ENCODE measurements at places on chromosomes 2 and 18. TPM values are rescaled to one million over a fixed set of nuclear protein-coding genes. Genes with fewer than 3 reads are reported as not detected.

GRCh38 chr18:42977982-42978637 is 137.4 kb downstream of the RIT2 start:
- DNase-seq: no peak
- no peaks in the 10 kb centered on the region for H3K4me1 ChIP-seq
- no peak overlapping the region for H3K4me3 ChIP-seq
- H3K27ac ChIP-seq: no peak overlapping the region

- H3K36me3 ChIP-seq: no peaks in the 10 kb centered on the region
- no peaks in the 10 kb centered on the region for H3K27me3 ChIP-seq
- peaks cover 18% of the 10 kb centered on the region for H3K4me1 ChIP-seq
- no peak overlapping the region for H3K4me3 ChIP-seq
- no peak for DNase-seq
These were observed 11.9 kb upstream of the OXER1 start for GRCh38 chr2:42775810-42776209.

The RGPD5 gene
- 184 TPM for total RNA-seq

DNA sequence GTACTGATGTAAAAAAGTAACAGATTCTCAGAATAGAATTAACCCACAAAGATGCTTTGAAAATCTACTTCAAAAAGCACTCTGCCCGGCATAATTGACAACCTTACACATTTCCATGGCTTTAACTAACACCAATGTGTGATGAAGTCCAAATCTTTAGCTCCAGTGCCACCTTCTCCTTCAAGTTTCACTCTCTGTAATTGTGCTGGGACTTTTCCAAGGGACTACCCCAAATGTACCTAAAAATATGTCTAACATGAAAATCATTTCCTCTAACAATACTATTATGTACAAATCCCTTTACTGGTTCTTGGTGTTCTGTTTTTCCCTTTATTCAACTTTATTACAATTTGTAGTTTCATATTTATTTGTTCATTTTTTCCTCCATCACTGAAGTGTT is 20.6 kb upstream of the UBE2E3 start:
- no peak overlapping the region for H3K27ac ChIP-seq
- no peak overlapping the region for H3K4me3 ChIP-seq

GRCh38 chr2:182447863-182448262 is 21.0 kb upstream of the PDE1A start:
- no peak overlapping the region for H3K4me3 ChIP-seq
- no peaks in the 10 kb centered on the region for H3K27me3 ChIP-seq
- no peak for DNase-seq
- H3K4me1 ChIP-seq: no peaks in the 10 kb centered on the region
- H3K36me3 ChIP-seq: no peaks in the 10 kb centered on the region

The FIGN gene
- total RNA-seq: 0.16 TPM

DNA sequence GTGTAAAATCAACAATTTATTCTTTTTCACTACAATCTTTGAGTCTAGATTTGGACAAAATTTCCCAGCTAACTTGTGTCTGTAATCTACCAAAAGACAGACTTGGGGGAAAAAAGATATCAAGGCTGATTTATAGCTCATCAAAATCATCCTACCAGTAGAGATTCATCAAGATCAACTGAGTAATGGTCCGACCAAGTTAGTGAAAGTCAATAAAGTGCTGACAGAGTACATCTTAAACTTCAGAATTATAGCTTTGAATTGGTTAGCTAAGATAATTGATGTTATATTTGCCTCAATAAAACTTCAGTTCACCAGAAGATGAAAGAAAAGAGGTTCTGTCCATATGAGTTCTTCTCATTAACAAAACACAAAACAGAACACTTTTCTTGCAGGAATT is 207.1 kb upstream of the KYNU start:
- no peak overlapping the region for H3K4me3 ChIP-seq
- no peak for DNase-seq
- no peaks in the 10 kb centered on the region for H3K27me3 ChIP-seq
- H3K27ac ChIP-seq: no peak overlapping the region
- H3K36me3 ChIP-seq: no peaks in the 10 kb centered on the region

DNA sequence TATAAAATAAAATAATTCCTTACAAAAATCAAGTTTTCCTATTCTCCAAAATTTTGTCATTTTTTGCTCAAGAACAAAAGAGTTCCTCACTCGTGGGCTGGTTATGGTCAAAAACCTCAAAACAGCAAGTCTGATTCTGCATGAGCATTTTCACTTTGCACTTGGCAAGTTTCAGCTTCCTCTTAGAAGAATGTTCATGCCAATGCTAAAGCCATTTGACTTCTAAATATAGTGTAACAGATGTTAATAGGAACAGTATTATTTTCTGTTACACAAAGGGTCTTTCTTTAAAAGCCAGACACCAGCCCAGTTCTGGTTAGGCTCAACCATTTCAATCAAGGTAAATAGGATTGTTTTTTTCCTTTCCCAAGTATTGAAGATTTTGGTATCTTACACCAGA is 261.3 kb upstream of the CCDC68 start:
- DNase-seq: no peak
- H3K27me3 ChIP-seq: no peaks in the 10 kb centered on the region
- H3K4me3 ChIP-seq: no peak overlapping the region
- no peak overlapping the region for H3K27ac ChIP-seq

- no peaks in the 10 kb centered on the region for H3K36me3 ChIP-seq
- H3K27me3 ChIP-seq: no peaks in the 10 kb centered on the region
These were observed 54.6 kb downstream of the GREB1 start for GRCh38 chr2:11588228-11589110.

DNA sequence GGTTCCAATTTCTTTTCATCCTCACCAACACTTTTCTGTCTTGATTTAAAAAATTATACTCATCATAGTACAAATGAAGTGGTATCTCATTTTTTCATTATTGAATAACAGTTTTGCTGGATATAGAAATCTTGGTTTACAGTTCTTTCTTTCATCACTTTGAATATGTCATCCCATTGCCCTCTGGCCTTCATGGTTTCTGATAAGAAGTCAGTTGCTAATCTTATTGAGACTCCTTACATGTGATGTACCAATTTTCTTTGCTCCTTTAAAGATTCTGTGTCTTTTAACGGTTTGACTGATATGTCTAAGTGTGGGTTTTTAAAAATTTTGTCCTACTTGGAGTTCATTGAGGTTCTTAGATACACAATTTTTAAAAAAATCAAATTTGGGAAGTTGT is 35.0 kb downstream of the SLC3A1 start:
- no peaks in the 10 kb centered on the region for H3K36me3 ChIP-seq
- no peaks in the 10 kb centered on the region for H3K4me1 ChIP-seq
- H3K27ac ChIP-seq: no peak overlapping the region

DNA sequence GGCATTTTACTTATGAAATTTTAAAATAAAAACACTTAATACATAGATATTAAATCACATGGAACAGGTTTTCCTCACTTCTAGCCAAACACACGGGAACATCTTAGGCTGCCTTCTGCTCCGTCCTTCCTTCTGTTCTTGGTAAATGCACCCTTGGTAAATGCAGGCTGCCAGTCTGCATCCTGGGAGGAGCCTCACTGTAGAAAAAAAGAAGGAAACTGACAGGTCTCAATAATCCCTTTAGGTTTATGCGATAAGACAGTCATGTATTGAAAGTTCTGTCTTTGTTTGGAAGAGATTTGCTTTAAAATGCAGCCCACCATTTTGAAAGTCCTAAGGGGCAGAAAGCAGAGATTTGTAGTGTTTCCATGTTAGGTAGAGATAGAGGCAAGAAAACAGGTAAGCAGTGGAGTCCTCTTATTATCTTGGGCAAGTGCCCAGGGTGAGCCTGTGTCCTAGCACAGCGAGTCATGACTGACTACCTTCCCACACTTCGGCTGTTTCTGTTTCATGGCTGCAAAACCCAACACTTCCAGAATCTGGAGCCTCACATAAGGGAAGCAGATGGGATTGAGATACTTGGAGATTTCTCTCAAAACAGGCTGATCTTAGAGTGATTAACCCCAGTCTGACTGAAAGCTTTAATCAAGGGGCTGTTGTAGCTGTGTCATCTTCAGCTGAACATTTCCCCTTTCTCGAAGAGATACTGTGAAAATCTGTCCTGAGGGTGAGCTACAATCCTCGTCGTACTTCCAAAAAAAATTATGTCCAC is 131.4 kb upstream of the MAP3K20 start:
- H3K4me1 ChIP-seq: peaks cover 29% of the 10 kb centered on the region
- H3K36me3 ChIP-seq: no peaks in the 10 kb centered on the region
- H3K27me3 ChIP-seq: no peaks in the 10 kb centered on the region
- H3K4me3 ChIP-seq: no peak overlapping the region
- no peak overlapping the region for H3K27ac ChIP-seq
